ENCODE measurements at places on chromosomes 7 and 10.

DNA sequence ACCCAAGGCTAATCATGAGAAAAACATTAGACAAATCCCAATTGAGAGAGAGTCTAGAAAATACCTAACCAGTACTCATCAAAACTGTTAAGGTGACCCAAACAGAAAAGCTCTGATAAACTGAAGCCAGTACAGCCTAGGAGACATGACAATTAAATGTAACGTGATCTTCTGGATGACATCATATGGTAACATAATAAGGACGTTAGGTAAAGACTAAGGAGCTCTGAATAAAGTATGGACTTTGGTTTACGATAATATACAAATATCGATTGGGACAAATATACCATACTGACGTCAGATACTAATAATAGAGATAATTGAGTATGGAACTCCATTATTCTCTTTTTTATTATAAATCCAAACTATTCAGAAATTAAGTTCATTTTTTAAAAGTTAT, 561.1 kb upstream of the STEAP1 start:
- DNase-seq = no peak

DNA sequence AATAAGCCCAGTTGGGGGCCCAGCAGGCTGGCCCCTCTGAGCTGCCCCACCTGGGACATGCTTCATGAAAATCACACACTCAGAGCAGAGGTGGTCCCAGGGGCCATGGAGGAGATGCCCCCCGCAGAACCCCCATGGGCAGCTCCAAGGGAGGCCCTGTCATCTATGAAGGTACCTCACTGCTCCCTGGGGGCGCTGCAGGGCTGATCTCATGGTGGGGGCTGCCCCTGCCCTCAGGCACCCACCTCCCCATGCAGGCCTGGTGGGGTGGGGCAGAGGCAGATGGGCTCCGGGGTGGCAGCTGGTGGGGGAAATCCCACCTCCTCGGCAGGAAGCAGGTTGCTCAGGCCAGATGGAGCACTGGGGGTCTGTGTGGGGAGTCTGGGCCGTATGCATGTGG, 60.5 kb downstream of the YKT6 start:
- no peak for DNase-seq

GRCh38 chr10:51246156-51246555, 171.9 kb downstream of the PRKG1 start:
- DNase-seq = no peak

- DNase-seq = no peak
These were observed 35.0 kb downstream of the RAMP3 start for GRCh38 chr7:45192621-45193041.

GRCh38 chr10:86078639-86079035, 288.0 kb downstream of the GRID1 start:
- DNase-seq = no peak

DNA sequence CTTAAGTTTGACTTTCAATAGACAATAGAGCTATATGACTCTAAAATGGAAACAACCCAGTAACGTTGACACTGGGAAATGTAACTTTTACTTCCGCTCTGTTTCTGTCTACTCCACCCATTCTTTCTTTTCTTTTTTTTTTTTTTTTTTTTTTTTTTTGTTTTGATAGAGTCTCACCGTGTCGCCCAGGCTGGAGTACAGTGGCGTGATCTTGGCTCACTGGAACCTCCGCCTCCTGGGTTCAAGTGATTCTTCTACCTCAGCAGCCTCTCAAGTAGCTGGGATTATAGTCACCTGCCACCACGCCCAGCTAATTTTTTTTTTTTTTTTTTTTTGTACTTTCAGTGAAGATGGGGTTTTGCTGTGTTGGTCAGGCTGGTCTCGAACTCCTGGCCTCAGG, 13.9 kb downstream of the PRSS2 start:
- DNase-seq = no peak

DNA sequence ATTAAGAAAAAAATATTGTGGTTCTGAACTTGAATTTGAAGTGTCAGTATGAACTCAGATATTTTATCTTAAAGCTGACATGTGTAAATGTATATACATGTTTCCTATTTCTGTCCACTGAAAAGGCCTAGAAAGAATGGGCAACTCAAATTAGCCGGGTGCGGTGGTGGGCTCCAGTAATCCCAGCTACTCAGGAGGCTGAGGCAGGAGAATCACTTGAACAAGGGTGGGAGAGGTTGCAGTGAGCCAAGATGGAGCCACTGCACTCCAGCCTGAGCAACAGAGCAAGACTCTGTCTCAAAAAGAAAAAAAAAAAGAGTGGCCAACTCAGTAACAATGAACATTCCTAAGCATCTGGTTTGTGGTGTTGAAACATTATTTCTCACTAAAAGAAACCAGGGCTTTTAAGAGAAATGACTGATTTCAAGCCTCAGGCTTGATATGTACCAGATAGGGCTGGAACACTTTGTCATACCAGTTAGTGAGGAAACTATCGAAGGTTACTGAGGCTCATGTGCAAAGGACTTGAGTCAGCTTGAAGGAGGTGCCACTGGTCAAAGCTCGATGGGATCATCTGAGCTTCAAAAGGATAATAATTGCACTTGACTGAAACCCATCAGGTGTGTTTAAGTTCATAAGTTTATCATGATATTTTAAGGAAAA, 40.5 kb downstream of the AOAH start:
- no peak for DNase-seq

Data from cortex of kidney (tissue), 1 donor.